ENCODE measurements at places on chromosomes 5 and 9.

DNA sequence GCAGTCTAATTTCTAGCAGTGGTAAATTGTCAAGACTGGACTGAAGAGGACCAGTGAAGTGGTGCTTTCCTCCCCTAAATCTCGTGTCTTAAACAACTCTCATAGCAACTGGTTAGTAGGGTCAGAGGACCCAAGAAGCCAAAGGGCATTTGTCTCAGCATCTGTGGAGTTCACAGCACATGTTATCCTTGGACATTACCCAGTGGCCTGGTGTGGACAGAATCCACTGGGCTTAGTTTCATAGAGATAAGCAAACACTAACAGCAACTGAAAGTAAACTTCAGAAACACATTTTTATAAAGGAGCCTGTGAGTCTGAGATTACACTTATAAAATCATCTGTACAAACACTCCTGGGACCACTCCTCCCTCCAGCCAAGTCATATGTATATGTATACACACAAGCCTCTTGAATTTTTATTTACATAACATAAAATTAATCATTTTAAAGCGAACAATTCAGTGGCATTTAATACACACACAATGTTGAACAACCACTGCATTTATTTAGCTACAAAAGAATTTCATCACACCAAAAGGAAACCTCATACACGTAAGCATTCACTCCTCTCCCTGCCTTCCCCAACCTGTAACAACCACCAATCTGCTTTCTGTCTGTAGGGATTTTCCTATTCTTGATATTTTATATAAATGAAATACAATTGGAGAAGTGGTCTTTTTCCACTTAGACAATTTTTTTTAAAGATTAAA lies 457.8 kb downstream of the RASEF start:
- no peak for DNase-seq

DNA sequence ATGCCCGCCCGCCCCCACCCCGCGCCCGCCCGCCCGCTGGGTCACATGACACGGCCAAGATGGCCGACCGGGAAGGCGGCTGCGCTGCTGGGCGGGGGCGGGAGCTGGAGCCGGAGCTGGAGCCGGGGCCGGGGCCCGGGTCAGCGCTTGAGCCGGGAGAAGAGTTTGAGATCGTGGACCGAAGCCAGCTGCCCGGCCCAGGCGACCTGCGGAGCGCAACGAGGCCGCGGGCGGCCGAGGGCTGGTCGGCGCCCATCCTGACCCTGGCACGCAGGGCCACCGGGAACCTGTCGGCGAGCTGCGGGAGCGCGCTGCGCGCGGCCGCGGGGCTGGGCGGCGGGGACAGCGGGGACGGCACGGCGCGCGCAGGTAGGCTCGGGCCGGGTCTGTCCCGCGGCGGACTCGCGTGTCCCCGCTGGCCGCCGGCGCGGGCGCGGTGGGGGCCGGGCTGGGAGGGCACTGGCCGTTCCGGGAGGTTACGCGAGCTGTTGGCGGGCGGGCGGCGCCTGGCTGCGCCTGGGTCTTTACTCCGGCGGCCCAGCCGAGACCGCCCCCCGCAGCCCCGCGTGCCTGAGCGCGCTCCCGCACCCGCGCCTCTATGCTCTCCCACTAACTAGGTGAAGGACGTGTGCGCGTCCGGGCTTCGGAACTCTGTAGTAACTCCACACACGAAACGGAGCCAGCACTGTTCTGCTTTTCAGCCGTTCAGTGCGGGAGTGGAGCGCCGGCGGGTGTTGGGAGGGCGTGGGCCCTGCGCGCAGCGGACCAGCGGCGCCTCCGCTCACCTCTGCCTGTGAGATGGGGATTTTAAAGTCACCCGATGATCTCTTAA lies at the start of gene RUFY1:
Gene RUFY1 (plus strand): TSS at position 44 of the 832 bp plus-strand sequence. CDS start 16 bp downstream, at position 60.
- DNase-seq = peak; percentile 78

DNA sequence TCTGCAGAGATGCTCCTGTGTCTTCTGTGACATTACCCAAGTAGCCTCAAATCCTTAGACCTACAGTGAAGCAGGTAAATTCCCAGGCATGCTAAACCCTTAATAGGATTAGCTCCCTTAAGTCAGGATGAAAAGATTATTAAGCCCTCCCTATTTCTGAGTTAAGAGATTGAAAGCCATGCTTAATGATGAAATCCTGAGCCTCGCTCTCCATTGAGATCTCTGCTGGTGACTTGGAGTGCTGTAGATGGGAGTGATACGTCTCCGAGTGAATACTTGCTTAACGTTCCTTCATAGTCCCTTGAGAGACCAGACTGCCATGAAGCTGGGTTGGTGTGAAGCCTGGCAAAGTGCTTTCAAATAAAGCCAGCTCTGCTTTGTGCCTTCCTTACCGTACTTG lies 34.2 kb downstream of the AOPEP start:
- DNase-seq = no peak

- DNase-seq = peak; percentile 67
Observed at GRCh38 chr5:151239237-151239861, 13.6 kb upstream of the GM2A start.

GRCh38 chr5:132883261-132883834 lies 9.9 kb downstream of the LEAP2 start:
- peak; percentile 38 for DNase-seq

GRCh38 chr9:124760719-124761118 lies 10.4 kb downstream of the NR6A1 start:
- DNase-seq = no peak

- DNase-seq = no peak
Observed at GRCh38 chr5:158265931-158266700, 407.2 kb upstream of the CLINT1 start.

DNA sequence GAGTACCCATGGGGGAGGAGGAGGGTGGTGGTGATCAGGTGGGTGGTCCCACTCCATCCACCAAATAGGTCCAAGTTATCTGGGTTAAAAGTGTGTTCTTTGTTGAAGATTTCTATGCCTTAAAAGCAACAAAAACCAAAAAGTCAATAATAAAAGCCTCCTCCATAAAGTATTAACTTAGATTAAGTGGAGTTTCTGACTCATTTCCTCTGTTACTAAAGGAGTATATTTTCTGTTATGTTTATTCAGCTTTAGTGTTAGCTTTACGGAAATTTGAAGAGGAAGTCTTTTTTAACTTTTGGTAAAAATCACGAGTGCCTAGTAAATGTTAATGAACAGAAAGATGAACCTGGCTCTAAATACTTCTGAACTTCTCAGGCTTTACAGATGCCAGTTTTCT lies 17.8 kb downstream of the FBXO38 start:
- no peak for DNase-seq

DNA sequence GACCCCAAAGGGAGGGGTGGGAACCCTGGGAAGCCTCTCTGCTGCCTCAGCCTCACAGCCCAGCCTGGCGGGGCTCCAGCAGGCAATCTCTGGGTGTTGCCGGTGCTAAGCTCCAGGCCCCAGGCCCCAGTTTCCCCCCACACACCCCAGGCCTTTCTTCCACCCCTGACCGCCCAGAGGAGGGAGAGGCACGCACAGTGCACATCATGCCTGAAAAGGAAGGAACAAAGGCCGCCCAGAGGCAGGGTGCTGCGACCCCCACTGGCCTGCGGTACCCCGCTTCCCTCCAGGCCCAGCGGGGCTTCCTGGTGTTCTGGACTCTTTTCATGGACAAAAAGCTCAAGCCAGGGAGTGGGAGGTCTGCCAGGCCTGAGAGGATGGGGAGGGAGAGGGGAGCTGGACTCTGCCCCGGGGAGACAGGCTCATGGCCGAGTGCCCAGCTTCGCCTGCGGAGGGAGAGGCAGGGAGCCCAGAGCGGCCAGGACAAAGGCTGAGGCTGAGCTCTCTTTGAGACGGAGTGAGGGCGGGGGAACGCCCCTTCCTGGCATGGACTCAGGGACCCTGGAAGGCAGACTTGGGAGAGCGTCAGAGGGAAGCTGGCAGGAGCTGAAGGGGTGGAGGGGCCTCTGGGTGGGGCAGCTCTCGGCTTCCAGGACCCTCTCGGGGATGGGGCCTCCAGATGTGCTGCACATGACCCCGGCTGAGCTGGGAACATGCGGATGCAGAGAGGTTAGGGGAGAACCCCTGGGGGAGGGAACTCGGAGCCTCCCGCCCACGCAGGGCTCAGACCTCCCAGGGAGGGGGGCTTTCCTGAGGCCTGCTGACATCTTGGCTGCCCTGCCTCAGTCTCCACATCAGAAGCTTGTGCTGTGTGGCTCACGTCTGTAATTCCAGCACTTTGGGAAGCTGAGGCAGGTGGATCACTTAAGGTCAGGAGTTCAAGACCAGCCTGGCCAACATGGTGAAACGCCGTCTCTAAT lies 1.8 kb upstream of the ENTPD2 start:
- DNase-seq = no peak

DNA sequence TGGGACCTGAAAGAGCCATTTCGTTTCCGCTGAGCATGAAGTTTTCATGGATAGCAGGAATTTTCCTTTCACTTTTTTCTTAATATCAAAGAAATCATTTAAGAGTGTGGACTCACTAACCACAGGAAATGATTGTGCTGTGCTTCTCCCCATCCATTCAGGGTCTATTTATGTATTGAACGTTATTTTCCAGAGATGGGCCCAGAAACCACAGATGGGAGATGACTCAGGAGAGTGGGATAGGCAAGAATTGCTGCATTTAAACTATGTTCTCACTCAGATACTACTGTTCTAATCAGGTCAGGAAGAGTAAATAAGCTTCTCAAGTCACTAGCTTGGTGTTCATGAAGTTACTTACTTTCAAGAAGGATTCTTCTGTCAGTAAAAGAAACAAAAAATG lies 763.8 kb downstream of the DTWD2 start:
- no peak for DNase-seq

GRCh38 chr9:12091865-12092527 lies 601.2 kb upstream of the TYRP1 start:
- no peak for DNase-seq

GRCh38 chr5:67015541-67016191 lies 180.9 kb downstream of the CD180 start:
- DNase-seq = no peak

DNA sequence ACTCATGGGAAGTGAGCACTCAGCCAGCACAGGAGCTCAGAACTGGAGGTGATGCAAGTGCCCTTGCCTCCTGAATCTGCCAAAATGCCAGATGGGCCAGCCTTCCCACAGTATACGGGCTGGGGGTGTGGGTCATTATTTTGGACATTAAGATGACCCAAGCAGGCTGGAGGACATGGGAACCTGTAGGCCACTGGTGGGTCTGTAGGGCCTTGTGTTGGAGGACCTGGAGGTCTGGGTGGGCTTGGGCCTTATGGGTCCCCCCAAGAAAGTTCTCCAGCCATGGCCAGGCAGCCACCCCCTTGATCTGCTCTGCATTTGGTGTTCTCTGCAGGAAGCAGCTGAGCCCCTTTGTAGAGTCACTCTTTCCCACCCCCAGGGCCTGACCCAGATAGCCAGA lies 71.0 kb upstream of the ANGPTL2 start:
- DNase-seq = no peak

DNA sequence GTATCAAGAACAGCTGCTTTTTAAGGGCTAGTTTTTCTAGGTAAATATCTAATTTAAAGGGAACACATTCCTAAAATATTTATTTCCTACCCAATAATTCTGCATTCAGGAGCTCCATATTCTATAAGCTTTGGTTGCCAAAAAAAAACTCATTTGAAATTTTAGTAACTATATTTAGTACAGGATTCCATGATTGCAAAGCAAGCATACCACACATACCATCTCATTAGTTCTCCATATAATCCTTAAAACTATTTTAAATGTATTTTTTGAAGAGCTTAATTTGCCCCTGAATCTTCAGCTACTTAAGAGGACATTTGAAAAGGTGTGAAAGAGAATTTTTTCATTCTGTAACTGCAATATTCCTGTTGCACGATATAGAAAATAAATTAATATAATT lies 877.0 kb downstream of the NR2F1-AS1 start:
- DNase-seq = no peak

DNA sequence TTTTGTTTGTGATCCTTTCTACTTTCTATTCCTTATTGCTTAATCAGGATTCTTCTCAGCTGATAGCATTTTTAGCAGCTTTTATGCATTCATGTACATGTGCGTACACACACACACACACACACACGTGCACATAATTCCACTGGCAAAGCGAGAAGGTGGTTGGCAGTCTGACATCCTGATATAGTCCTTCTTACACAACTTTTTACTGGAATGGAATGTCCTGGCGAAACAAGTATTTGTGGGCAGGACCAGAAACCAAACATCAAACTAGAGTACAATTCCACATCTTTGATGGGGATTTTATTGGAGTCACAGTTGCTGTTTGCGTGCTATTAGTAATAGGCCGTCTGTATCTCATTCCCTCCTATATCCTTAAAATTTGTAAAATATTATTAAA lies 356.5 kb downstream of the CCDC171 start:
- no peak for DNase-seq

GRCh38 chr5:72108202-72109061 lies 1.2 kb downstream of the MAP1B start:
- no peak for DNase-seq

DNA sequence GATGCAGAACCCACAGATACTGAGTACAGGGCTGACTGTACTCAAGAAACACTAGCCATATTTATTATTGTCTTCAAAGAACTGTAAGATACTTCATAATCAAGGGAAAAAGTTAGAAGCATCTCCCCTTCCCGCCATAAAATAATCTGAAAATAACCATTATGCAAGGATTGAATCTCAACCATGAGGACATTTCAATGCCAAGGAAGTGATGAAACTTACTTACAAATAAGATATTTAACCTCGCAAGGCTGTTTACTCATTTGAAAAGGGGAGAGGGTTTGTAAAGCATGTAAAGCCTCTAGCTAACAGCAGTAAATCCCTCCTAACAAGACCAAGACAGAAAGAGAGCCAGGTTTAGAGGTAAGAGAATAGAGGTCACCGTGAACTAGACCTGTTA lies 6.3 kb downstream of the MYO10 start:
- DNase-seq = no peak

DNA sequence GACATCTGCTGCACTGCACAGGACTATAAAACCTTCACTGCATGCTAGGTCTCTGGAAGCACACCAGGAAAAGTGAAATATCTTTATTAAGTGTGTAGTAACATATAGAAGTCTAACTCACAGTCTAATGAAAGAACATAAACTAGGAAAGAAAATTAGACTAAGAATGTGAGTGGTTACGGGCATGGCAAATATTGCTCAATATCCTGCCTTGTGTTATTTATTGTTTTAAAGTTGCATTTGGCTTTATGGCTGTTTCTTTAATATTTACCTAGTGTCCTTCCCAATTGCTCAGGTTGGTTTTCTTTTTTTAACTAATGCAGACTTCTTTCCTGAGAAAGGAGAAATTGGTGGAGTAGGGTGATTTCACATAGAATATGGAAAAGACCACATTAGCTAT lies 342.4 kb downstream of the KIAA0825 start:
- no peak for DNase-seq

All from CD4-positive, alpha-beta T cell treated with Interleukin-2 at 100 ng/mL for 4 hours (primary cell).